ENCODE measurements at places on chromosomes 6 and 20.

- DNase-seq = no peak
These were observed 4.8 kb downstream of the ZBP1 start for GRCh38 chr20:57615445-57615811.

- DNase-seq = no peak
These were observed 318.9 kb downstream of the TAF4 start for GRCh38 chr20:61746781-61747180.

DNA sequence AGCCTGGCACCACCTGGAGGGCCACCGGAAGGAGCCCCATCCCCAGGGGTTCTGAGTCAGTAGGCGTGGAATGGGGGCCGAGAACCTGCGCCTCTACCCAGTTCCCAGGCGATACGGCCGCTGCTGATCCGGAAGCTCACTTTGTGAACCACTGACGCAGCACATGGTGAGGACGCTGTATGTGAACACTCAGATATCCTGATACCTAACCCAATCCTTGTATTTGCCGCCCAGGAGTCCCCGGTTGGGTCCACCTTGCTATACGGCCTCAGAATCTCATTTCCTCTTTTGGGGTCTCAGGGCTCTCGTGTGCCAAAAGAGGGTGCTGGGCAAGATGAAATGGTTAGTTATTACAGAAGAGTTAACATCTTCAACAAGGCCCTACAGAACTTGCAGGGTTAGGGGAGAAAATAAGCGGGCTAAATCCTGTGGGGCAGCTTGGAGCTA is 604 bp upstream of the RAB5IF start:
- DNase-seq = no peak

GRCh38 chr20:56513161-56514150 is 11.1 kb upstream of the FAM209A start:
- DNase-seq = no peak

DNA sequence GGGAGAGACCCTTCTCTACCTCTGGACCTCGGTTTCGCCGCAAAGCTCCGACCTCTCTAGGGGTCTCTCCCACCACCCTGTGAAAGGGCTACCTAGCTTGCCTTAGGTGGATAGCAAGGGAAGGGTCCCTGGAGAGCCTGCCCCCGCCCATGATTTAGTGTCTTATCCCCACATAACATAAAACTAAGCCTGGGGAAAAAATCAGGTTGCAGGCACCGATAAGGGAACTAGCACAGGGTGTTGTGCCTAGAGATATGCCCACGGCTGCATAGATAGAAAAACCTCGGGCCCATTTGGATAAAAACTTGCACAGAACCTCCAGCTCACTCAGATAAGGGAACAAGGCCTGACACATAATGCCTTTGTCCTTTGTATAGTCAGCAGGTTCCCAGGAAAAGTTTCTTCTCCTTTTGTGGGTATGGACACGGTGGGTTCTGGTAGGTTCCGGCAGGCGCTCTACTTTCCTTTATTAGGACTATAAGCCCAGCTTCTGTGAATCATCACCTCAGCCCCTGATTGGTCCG is 846 bp downstream of the ZSCAN31 start:
- no peak for DNase-seq

- DNase-seq = no peak
These were observed 47.8 kb upstream of the ARMC2 start for GRCh38 chr6:108800427-108800864.
